WERI-Rb-1 (cell line): ENCODE measurements at places on chromosomes 5 and 9.

- DNase-seq: peak; percentile 29
Measured at GRCh38 chr5:83177803-83178202, 100.5 kb downstream of the XRCC4 start.

- DNase-seq: peak; percentile 17
Measured at GRCh38 chr9:20200991-20201431, 412.2 kb upstream of the SLC24A2 start.

DNA sequence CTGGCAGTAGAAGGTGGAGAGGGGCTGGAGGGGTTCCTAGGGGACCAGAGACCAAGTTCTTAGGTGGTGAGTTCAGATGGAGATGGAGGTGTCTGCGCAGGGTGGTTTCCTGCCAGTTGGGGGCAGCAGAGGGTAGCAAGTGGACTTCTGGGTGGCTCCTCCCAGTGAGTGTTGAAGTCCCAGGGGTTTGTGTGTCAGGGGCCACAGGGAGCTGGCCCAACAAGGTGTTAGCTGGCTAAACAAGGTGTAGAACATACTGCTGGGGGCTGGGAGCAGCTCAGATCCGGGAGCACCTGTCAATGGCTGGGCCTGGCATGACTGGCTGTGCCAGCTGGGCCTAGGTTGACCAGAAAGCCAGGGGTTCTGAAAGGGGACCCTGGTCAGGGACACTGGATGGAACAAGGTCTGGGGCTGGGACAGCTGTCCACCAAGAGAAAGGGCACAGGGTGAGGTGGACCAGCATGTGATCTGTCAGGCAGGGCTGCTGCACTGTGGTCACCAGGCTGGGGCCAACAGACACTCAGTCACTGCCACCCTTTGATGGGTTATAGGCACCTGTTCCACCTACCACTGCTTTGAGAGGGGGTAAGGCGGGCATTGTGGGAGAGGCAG is 35.6 kb downstream of the DAB2IP start:
- peak; percentile 88 for DNase-seq

DNA sequence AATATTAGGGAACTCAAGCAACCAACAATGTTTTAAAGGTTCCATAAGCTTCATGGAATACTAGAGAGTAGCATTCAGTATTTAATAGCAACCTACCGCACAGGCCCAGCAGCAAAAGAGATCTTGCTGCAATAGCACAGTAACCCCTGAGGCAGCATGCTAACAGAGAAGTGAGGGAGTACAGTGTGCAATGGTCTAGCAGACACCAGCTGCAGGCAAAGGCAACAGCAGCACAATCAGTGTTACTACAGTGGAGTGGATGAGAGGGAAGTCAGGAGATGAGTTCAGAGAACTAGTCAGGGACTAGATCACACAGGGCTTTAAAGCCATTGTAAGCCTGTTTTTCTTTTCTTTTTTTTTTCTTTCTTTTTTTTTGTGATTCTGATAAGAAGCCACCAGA is 2.8 kb downstream of the TICAM2 start:
- no peak for DNase-seq

DNA sequence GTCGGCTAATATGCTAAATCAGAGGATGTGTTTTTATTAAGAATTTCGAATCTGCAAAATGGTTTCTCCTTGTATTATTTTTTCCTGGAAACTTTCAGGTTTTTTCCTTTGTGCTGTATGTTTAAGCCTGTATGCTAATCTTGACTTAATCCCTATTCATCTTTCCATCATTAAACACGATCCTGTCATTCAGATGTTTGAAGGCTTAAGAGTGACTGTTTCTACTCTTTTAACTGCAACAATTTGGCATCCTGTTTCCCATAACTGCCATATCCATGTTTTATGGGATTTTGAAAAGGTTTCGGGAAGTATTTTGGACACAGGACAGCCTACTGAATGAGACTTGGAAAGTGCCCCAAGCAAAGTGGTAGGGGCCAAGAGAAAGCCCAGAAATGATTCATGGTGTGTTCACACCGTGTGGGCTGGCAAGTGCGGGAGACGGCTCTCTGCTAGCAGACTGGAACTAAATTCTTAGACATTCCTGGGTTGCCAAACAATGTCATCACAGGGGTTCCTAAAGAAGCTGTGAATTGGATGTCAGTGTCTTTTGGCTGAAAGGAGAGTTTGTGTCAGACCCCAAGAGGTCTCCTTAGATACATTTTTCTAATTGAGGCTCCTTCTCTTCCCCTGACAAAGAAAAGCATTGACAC is 125.4 kb upstream of the ADAMTS16 start:
- no peak for DNase-seq

GRCh38 chr5:150129813-150130492 is 25.7 kb downstream of the PDGFRB start:
- DNase-seq: peak; percentile 79

GRCh38 chr5:168850683-168851082 is 271.5 kb upstream of the PANK3 start:
- DNase-seq: no peak

DNA sequence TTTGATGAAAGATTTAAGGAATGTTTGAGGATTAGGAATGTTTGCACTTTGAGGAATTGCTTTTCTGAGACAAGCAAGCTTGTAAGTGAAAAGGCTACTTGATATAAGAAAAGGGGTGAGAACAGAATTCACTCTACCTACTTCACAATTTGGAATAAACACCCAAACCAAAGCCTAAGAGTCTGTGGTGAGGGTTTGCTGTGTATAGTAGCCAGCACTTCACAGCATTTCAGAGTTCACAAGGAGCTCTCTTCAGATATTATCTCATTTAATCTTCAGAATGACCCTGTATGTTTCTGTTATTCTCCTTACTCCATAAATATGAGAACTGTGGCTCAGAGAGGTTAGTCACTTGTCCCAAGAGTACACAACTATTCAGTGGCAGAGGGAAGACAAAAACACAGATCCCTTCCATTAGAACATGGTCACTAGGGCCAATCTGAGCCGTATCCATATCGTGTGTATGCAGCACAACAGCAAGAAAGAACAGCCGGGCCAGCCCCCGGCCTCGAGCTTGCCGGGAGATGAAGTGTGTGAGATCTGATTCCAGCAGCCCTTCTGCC is 92.4 kb downstream of the FRMD3 start:
- no peak for DNase-seq

DNA sequence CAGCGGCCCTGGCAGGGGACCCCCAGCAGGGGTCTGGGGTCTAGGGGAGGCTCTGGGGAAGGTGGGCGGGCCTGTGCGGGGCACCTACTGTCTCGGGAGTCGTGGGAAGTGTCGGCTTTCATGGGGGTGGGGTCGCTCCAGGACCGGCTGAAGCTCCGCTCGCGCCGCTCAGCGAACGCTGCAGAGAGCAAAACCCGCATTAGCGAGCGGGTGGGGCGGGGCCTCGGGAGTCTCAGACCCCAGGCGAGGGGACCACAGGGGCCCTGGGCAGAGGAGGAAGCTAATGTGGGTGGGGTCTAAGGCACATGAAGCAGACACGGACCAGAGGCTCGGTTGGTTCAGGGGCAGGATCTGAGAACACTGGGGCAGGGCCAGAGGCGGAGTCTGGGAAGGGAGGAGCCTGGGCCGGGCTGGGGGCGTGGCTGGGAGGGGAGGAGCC is 5.5 kb downstream of the NSMF start:
- peak; percentile 58 for DNase-seq
